ENCODE measurements at places on chromosomes 2 and 18. TPM values are rescaled to one million over a fixed set of nuclear protein-coding genes. Genes with fewer than 3 reads are reported as not detected.
A peak's percentile ranks its signal among the peaks of the same experiment; 100 is the strongest.

GRCh38 chr2:66957677-66958076, 439.5 kb upstream of the ETAA1 start:
- no peak for DNase-seq

- no peak for DNase-seq
These were observed 131.3 kb downstream of the COMMD1 start for GRCh38 chr2:62036761-62037250.

DNA sequence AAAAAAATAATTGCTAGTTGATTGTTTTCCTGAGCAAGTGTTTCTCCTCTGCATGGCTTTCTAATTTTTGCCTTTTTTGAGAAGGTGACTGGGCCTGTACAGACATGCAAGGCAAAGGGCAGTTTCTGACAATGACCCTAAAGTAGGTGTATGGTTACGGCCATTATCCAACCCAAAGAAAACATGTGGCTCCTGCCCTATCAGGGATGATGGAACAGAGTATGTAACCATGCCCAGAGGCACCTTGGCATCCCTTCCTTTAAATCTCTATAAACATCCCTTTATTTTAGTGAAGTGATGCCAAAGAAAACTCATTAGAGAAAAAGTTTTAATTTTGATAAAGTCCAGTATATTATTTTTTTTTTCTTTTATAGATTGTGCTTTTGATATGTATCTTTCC, 217.5 kb downstream of the LPIN1 start:
- DNase-seq = no peak

DNA sequence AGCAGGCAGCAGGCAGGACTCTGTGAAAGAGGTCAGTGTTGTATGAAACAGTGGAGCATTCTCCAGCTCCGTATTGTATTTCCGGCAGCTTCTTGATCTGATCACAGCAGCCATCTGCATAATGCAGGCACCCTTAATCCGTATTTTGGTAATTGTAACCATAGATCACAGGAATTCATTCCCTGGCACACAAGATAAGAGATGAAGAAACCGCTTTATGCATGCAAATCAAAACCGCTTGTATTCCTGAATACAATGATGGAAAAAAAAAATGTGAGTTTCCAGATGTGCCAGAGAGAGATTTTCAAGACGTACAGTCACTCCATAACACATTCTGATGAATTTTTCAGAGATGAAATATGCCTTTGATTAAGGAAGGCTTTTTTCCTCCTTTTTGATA, 221.3 kb downstream of the ACKR3 start:
- DNase-seq = no peak

- DNase-seq = no peak
These were observed 84.3 kb downstream of the RAPGEF4 start for GRCh38 chr2:172819943-172820342.

- peak; percentile 60 for DNase-seq
These were observed 24.5 kb downstream of the CRACDL start for GRCh38 chr2:98911376-98912154.

GRCh38 chr2:202529389-202529788, 105.4 kb upstream of the FAM117B start:
- DNase-seq = no peak

- no peak for DNase-seq
These were observed 240.5 kb downstream of the BCL2 start for GRCh38 chr18:63079114-63079513.

DNA sequence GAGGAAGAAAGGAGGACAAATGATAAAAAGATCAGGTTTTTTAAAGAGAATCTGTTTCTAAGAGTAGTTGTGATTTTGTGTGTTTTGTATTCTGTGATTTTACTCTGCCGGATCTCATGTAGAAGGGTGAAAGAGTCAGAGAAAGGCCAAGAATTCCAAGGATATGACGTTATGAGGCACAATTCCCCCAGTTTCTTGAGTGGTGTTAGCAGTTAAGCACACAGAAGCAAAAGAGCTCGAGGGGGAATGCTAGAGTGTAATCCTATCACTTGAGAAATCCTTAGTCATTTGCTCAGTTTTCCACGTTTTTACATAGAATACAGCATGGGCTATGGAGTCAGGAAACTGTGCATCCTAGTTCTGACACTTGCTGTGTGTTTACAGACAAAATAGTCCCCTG, 34.8 kb downstream of the METTL4 start:
- DNase-seq = no peak

Gene MSTN
- 0.41 TPM for total RNA-seq

Gene SERPINB12
- total RNA-seq = not detected

Gene ST6GAL2
- total RNA-seq = 0.83 TPM

Gene LRP1B
- total RNA-seq = 0.81 TPM

Measured in sigmoid colon (tissue), 7 donors.